Activated gamma-delta T cell (primary cell): ENCODE measurements at places on chromosomes 11 and 22.

DNA sequence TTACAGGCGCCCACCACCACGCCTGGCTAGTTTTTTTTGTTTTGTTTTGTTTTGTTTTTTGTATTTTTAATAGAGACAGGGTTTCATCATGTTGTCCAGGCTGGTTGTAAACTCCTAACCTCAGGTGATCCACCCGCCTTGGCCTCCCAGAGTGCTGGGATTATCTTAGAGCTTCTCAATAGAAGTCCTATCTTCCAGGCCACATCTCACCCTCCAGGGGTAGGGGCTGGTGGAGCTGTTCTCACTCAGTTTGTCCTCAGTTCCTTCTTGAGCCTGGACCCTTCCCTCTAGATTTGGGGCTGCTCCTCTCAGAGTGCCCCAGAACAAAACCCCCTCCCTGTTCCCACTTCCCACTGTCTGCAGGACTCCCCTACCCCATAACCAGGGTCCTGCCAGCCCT lies 31.3 kb downstream of the BCR start:
- no peak for DNase-seq

- no peak for DNase-seq
Measured at GRCh38 chr11:111604392-111605009, 2.3 kb downstream of the SIK2 start.

- no peak for DNase-seq
Measured at GRCh38 chr22:24450610-24451009, 23.2 kb downstream of the ADORA2A start.

DNA sequence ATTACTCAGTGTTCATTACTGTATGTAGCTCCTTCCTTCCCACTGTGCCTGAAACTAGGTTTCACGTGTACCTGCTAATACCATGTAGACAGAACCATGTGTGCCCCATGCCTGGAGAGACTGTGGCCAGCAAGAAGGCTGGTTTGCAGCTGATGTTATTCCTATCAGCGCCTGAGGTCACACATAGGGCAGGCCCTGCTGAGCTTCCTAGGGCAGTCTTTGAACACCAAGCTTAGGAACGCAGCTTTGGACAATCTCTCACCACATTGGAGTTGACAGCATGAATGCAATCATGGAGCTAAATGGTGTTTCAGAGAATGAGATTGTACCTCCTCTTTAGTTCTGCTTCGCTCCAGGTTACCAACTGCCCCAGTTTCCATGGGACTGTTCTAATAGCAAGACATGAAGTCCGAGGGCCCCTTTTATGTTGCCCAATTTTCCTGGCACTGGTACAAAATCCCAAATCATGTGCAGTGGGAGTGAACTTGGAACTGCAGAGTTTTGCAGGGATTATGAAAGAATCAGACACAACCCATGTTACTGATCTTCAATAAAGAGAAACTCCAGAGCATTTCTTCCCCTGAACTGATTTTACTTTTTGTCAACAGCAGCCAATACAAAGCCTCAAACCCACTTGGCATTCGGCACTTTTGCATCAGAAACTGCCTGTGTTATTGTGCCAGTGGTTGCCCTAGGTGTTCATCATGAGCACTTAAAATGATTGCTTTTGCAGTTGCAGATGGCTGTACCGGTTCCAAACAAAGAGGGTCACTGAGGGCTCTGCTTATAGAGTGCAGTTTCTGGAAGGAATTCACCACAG lies 154.2 kb upstream of the TTC12 start:
- DNase-seq: no peak

GRCh38 chr11:1292644-1293618 lies 16.5 kb downstream of the TOLLIP start:
- no peak for DNase-seq
